CD4-positive, alpha-beta T cell treated with Interferon alpha-2 for 1 hour (primary cell): ENCODE measurements at places on chromosomes 16 and 17.

- no peak for DNase-seq
These were observed 7.1 kb downstream of the SETD1A start for GRCh38 chr16:30964574-30965226.

DNA sequence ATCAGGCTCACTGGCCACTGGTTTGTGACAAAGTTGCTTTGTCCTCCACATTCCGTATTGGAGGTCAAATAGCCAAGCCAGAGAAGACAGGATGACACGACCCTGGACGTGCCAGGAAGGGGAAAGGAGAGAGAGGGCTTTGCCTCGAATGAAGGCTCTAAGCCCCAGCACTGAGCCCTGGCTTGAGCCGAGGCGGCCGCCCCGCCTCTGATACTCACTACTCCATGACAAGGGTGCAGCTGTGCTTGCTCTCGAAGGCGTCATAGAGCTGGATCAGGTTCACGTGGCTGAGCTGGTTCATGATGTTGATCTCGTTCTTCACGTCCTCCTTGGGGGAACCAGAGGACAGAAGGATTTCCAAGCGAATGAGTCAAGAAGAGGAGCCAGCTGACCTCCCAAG, 19.3 kb downstream of the MYLK3 start:
- DNase-seq: no peak

- no peak for DNase-seq
These were observed at the start of gene LCAT for GRCh38 chr16:67943619-67944504. LCAT (minus strand) TSS chr16:67944120; CDS start chr16:67944101, 19 bp downstream.

DNA sequence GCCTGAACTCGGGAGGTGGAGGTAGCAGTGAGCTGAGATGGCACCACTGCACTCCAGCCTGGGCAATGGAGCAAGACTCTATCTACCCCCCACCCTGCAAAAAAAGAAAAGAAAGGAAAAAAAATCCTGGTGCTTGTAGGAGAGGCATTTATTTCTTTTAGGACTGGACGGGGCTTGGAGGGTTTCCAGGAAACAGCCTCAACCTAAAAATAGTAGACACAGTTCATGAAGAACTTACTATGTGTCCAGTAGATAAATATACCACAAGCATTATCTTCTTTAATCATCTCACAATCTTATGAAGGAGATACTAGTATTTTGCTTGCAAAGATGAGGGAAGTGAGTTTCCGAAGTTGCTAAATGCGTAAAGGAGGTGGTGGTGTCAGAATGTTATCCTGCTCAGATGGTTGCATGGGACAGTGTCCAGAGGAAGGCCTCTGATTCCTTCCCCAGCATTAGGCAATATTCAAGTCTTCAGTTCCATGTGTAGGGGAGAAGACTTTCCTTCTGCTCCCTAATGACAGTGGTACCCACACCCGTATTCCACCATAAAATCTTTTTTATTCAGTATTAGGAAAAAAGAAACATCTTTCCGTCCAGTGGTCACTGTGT, 263.2 kb downstream of the WWOX start:
- no peak for DNase-seq

DNA sequence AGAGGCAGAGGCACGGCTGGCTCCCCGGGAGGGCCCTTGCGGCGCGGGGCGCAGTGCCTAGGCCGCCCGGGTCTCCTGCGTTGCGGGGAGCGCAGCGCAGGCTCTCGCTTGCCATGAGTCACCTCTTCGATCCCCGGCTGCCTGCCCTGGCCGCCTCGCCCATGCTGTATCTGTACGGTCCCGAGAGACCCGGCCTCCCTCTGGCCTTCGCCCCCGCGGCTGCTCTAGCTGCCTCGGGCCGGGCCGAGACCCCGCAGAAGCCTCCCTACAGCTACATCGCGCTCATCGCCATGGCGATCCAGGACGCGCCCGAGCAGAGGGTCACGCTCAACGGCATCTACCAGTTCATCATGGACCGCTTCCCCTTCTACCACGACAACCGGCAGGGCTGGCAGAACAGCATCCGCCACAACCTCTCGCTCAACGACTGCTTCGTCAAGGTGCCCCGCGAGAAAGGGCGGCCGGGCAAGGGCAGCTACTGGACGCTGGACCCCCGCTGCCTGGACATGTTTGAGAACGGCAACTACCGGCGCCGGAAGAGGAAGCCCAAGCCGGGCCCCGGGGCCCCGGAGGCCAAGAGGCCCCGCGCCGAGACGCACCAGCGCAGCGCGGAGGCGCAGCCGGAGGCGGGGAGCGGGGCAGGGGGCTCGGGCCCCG, 390 bp downstream of the FOXL1 start:
- no peak for DNase-seq

- DNase-seq: no peak
These were observed 2112.8 kb downstream of the TP53TG3F start for GRCh38 chr16:35572186-35572585.

DNA sequence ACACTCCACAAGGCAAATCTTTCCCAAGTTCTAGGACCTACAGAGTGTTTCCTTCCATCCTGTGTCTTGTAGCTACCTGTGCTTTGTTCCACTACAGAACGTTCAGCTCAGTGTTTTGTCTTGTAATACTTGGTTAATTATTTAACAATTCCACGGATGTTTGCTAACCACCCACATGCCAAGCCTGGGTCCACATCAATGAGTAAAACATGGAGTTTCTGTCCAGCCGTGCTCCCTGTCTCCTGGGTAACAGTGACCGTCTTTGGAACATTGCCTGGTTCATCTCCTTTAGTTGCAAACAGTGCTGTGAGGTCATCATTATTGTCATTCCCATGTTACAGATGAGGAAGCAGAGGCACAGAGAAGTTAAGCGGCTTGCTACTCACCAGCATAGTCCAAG, 41.3 kb downstream of the IRF8 start:
- DNase-seq: no peak

- DNase-seq: no peak
These were observed 20.8 kb downstream of the ATP6V0D1 start for GRCh38 chr16:67460168-67460567.

DNA sequence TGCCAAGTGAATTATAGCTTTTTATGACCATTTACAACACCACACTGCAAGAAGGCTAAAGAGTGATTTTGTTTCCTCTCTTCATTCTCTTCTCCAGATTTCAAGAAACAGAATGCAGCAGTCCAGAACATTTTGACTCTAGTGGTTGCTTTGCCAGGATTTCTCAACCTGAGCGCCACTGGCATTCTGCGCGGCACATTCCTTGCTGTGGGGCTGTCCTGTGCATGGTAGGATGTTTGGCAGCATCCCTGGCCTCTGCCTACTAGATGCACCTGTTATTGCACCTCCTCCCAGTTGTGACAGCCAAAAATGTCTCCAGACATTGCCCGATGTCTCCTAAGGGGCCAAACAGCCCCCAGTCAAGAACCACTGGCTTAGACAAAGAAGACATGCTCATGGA, 25.7 kb upstream of the SLC39A11 start:
- no peak for DNase-seq

- DNase-seq: peak; percentile 74
These were observed 303 bp upstream of the SCNN1G start for GRCh38 chr16:23182206-23182678.

DNA sequence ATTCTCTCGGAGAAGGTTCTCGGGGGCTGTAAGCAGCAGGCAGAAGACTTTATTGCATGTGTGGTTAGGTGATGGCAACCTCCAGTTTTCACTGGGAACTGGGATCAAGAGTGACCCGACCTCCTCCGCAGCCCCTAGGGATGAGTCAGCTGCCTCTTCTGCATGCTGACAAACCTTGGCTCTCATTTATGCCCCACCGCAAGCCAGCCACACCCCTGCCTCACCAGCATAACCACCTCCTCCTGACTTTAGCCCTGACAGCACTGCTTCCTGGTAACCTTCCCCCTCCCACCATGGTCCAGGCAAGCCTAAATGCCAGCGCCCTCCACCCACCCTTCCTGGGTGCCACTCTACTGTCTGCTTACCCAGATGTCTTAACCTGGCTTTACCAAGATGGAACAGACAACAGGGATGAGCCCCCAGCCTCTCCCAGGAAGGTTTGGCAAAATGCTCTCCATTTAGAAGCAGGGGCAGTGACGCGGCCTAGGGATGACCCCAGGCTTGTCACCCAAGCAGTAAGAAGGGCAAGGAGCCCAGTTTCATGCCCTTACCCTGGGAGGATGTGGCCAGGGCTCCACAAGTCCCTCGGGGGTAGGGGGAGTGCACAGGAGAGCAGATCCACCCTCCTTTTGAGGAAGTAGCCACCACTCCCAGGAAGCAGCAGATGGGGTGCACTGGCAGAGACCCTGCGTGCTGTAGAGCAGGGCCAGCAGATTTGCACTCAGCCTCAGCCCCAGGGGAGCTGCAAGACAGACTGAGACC, 73.5 kb downstream of the GOSR1 start:
- DNase-seq: no peak

- DNase-seq: no peak
These were observed 141.5 kb upstream of the PLCG2 start for GRCh38 chr16:81637336-81638235.
